Adipocyte (in vitro differentiated cells): ENCODE measurements at places on chromosomes 1 and 21.

- DNase-seq = peak; percentile 75
These were observed 597.9 kb upstream of the ADAMTS5 start for GRCh38 chr21:27564684-27565301.

- DNase-seq = no peak
These were observed 22.0 kb downstream of the SLC37A1 start for GRCh38 chr21:42535602-42536171.

GRCh38 chr1:165883056-165883455 lies 55.6 kb downstream of the UCK2 start:
- DNase-seq = no peak

DNA sequence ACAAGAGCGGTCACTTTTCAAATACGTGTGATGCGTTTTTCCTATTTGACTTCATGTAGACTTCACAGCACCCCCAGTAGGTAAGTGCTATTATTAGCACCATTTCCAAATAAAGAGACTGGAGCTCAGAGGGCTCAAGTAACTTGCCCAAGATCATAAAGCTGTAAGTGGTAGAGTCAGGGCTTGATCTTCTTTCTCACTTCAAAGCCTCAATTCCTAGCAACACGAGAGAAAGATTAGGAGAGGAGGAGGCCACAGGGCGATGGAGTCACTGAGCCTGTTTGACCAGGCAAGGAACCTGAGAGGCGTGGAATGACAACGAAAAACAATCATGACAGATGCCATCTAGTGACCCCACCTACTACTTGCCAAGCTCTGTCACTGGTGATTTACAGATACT lies 181.0 kb downstream of the FOXD2 start:
- no peak for DNase-seq

DNA sequence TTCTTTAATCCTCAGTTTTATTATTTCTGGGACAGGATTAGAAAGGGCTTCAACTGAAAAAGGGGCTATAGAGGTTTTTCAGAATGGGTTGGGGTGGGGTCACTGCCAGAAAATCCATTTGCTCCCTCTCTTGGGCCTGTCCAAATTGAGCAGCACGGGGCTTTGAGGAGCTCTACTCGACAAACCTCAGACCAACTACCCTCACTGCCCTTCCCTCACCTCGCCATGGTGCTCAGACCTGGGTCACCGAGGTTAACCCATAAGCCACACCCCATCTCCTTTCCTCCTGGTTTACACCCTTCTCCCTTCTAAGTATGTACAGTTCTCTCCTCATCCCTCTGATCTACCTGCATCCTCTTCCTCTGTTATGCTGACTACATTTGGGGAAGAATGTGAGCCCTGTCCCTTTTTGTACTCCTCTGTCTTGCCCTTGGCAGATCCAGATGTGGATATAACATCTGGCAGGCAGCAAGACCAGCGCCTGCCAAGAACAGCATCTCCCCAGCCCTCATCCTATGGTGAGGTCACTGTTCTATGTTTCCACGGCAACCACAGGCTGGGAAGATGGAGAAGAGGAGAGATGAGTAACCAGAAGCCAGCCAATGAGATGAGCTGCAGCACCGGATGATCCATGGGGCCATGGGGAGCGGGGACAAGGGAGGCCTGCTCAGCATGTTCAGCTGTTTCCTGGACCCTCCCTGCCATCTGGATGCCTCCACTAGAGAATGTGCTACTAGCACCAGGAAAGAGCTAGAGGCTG lies 3.7 kb upstream of the FABP3 start:
- DNase-seq = peak; percentile 87

- DNase-seq = peak; percentile 61
These were observed 426.5 kb upstream of the BRINP3 start for GRCh38 chr1:190904091-190904695.

- DNase-seq = no peak
These were observed 17.1 kb downstream of the KIF21B start for GRCh38 chr1:201006450-201006849.

DNA sequence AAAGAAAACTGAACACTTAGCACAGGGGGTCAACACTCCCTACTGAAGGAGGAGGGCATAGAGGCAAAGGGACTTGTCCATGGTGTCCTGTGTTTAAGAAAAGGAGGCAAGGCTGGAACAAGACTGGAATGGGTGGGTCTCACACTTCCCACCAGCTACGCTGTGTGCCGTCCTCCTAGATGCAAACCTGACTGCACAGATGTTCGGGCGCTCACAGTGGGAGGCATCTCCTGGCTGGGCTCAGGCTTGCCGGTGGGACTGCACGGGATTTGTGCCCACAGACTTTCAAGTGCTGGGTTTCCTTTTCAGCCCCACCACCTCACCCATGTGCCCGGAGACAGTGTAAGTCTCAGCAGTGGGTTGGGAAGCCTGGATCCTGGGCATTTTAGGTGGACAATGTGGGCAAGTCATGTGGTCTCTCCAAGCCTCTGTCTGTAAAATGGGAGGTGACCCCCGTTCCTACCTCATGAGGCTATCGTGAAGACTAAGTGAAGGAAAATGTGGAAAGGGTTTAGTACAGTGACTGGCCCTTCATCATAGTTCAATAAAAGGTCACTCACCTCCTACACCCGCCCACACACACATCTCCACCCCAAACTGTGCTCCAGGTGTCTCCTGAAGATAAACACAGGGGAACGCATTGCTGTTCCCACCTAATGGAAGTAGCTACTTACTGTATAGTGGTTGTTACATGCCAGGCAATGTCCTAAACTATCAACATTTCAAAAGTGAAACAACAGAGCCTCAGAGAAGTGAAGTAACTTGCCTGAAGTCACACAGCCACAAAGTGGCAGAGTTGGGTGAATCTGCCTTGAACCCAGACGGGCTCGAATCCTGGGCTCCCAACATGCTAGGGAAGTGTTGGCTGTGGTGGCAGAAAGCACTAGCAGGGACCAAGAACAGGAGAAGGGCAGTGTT lies 36.0 kb downstream of the ATP1A1 start:
- DNase-seq = no peak

DNA sequence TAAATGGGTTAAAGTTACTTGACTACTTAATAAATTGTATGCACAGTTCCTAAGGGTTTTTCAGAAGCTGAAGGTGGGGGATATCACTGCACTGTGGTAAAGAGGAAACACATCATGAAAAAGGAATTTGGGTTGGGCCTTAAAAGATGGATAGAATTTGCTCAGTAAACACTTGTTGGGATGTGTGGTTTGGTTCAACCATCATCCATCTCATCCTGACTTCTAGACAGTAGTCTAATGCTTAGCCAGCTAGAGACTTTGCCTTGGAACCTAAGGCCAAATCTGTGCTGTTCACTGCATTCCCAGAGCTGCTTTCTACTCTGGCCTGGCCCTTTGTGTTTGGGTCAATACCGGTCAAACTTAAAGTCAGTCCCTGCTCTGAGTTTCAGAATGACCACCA lies 30.6 kb downstream of the LY9 start:
- DNase-seq = no peak

GRCh38 chr1:9289711-9290485 lies 2.8 kb upstream of the SPSB1 start:
- DNase-seq = peak; percentile 93

DNA sequence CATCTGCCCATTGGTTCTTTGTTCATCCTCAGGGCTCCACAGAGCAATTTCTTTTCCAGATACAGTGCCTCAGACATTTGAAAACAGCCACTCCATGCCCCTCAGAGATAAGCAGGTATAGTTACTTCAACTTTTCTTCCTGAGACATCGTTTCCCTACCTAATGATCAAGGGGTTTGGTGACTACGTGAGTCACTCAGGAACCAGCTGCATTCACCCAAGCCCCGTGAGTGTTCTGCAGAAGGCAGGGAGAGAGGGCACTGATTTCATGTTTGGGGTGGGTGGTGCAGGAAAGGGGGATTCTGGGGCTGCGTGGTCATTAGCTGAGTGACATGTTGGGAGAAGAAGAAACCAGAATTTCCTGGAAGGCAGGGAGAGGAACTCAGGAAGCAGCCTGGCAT lies 25.0 kb downstream of the NCF2 start:
- no peak for DNase-seq

DNA sequence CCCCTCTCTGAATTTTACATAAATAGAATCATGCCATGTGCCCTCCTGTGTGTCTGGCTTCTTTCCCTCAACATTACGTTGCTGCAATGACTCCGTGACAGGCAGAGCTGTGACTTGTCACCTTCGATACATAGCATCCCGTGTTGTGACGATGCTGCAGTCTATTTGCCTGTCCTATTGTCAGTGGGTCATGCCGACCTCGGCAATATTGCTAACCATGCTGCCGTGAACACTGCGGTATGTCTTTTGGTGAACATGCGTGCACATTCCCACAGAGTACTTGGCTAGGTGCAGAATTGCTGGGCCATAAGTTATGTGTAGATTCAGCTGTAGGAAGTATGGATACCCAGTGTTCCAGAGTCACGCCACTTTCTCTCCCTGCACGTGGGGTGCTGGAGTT lies 36.3 kb upstream of the TTC34 start:
- no peak for DNase-seq

- DNase-seq = no peak
These were observed 14.1 kb downstream of the DYRK1A start for GRCh38 chr21:37380349-37381323.

GRCh38 chr1:29284961-29285560 lies 48.7 kb downstream of the PTPRU start:
- DNase-seq = no peak

DNA sequence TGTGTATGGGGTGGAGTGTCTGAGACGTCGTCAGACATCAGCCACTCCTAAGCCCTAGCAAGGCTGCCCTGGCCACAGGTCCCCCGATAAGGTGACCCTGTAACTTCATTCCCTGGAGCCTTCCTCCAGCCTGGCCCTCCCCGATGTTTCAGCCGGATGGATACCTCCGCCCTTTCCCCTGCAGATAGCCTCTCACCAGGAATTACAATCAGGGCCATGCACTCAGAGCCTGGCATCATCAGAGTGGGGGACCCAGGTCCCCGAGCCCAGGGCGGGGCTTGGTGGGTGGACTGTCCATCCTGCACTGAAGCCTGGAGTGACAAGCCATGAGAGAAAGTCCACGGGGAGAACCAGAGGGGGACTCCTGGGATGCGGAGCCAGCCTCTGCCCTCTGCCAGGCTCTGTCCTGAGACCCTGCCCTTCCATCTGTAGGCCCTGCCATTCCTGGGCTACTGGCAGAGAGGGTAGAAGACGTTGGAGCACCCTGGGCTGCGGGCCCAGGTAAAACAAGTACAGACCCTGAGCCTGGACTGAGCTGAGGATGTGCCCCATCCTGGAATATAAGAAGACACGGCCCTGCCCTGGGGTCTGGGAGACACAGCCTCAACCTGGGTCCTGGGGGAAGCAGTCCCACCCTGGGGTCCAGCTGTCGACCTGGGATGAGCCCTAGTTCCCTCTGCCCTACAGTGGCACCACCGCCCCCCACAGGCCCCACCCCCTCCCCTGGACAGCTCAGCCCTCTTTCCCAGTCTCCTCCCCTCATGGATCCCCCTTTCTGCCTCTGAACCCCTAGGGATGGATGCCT lies 16.8 kb upstream of the ARF1 start:
- no peak for DNase-seq

- no peak for DNase-seq
These were observed 209.5 kb downstream of the FOXD2 start for GRCh38 chr1:47647327-47647845.

- no peak for DNase-seq
These were observed 824.6 kb upstream of the TMPRSS15 start for GRCh38 chr21:19228226-19228625.

GRCh38 chr21:34201001-34201400 lies 127.6 kb downstream of the MRPS6 start:
- DNase-seq = no peak

GRCh38 chr1:220786057-220786336 lies 716 bp upstream of the MTARC1 start:
- no peak for DNase-seq

- DNase-seq = peak; percentile 30
These were observed 336.2 kb upstream of the SGIP1 start for GRCh38 chr1:66197785-66198184.

GRCh38 chr1:66119148-66119547 lies 326.5 kb downstream of the PDE4B start:
- no peak for DNase-seq

DNA sequence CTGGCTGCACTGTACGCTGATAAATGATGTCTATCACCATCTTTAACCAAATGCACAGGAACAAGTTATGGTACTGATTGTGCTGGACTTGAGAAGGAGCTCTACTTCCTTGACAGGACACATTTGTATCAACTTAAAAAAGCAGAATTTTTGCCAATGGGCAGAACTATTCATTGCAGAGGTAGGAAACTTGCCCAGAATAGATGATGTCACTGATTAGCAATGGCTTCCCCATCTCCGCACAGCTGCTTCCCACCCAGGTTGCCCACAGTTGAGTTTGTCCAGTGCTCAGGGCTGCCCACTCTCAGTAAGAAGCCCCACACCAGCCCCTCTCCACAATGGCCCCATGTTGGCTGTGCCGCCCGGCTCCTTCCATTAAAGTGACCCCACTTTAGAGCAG lies 33.4 kb downstream of the CAPN2 start:
- no peak for DNase-seq

DNA sequence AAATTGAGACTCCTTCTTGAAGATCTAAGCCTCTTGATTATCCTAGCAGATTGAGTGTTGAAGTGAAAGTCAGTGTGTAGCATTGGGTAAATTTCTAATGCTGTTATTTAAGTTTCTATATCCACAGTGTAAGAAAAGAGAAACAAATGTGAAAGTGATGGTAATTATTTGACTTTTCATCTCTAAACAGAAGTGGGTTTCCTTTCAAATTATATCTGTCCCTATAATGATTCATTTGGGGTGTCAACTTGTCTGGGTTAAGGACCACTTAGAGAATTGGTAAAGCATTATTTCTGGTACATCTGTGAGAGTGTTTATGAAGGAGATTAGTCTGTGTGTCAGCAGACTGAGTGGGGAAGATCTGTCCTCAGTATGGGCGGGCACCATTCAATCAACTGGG lies 133.0 kb upstream of the HMCN1 start:
- no peak for DNase-seq

DNA sequence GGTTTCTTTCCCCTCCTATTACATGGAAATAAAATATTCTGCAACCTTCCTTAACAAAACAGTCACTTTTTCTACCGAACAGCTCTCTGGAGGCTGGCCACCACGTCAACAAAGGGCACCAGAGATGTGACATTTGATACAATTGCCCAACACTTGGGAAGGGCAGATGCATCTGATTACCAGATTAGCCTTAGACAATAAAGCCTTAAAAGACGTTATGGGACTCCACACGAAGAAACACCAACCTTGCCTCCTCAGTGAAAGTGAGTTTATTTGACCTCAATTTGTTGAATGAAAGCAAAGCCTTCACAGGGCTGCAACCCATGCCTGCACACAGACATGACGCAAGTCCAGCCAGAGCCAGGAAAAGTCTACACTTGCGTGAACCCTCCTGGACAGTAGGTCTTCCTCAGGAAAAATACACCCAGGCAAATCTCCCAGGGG lies 136.1 kb downstream of the TGFBR3 start:
- no peak for DNase-seq
